ENCODE measurements at places on chromosomes 2 and 18.

DNA sequence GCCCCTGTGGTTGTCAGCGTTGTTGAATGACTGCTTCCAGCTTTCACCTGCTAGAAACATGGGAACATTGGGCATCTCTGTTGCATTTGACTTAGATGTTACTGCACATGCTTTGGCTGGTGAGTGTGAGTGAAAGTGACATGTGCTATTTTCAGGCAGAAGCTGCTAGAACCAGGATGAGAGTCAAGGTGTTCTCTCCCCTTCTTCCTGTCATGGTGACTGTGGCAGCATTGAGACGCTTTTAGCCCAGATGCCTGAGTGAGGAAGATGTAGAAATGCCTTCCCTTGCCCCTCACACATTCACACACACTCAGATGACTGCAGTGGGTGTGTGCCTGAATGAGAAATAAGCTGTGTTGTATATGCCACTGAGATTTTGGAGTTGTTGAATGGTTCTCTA lies 220.2 kb downstream of the PTPRM start:
- no peak for DNase-seq

- no peak for DNase-seq
Measured at GRCh38 chr18:26544451-26544850, 3.9 kb downstream of the KCTD1 start.

- DNase-seq, result no peak
Measured at GRCh38 chr2:24577481-24577880, 86.4 kb downstream of the NCOA1 start.

DNA sequence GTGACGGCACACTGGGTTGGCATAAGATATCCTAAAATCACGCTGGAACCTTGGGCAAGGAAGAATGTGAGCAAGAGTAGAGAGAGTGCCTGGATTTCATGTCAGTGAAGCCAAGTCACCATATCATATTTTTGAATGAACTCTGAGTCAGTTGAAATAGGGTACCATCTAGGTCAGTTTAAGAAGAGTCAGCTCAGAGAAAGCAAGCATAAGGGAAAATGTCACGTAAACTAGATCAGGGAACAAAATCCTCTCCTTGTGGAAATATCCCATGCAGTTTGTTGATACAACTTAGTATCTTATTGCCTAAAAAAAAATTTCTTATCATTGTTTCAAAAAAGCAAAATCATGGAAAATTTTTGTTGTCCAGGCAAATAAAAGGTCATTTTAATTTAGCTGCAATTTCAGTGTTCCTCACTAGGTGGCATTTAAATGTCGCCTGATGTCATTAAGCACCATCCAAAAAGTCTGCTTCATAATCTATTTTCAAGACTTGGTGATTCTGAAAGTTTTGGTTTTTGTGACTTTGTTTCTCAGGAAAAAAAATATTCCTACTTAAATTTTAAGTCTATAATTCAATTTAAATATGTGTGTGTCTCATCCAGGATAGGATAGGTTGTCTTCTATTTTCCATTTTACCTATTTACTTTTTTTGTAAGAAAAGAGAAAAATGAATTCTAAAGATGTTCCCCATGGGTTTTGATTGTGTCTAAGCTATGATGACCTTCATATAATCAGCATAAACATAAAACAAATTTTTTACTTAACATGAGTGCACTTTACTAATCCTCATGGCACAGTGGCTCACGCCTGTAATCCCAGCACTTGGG lies 19.6 kb downstream of the RSAD2 start:
- no peak for DNase-seq

DNA sequence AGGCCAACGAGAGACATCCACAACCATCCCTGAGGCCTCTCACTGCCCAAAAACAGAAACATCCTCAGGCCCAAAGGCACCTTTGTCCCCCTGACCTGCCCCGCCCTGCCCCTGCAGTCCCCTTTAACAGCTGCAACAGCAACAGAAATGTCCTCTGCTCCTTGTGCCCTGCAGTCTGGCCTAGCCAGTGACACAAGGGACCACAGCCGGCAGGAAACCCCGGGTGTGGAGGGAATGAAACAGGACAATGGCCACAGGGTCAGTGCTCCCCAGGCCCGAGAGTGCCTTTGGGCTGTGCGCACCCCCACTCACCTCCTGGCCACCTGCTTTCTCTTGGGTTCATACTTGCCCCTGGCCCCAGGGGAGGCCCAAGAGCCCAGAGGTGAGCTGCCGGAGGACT lies 35.6 kb downstream of the SNED1 start:
- no peak for DNase-seq

DNA sequence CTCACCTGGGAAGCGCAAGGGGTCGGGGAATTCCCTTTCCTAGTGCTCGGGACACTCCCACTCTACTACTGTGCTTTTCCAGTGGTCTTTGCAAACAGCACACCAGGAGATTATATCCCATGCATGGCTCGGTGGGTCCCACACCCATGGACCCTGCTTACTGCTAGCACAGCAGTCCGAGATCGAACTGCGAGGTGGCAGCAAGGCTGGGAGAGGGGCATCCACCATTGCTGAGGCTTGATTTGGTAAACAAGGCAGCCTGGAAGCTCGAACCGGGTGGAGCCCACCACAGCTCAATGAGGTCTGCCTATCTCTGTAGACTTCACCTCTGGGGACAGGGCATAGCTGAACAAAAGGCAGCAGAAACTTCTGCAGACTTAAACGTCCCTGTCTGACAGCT lies 64.7 kb upstream of the CRACDL start:
- no peak for DNase-seq

DNA sequence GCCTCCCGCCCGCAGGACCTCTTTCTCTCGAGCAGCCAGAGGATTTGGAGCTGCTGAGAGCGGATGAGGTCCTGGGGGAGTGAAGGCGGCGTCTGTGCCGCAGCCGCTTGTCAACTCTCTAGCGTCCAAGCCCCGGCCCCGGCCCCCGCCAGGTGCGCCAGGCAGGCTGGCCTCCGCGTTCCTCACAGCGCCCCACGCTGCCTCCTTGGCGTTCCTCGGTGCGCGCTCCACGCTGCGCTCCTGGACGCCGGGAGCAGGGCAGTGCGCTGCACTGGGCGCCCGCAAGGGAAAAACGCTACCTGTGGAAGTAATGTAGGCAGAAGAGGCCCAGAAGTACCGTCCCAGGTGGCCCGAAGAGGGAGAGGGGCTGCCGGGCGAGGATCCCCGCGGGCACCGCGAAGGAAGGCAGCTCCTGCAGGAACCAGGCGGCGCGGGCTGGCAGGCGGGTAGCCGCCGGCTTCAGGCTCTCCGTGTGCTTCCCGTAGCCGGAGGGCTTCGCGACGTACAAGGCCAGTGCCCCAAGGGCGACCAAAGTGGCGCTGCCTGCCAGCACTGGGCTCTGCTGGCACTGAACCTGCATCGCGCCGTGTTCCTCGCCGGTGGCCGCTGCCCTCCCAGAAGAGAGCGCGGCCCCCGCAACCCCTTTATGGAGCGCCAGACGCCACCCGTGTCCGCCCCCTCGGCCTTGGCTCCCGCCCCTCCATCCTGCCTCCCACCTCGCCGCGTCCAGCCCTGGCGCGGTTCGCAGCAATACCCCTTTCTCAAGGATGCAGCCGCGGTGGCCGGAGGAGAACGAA lies at the start of gene SRD5A2:
TSS of gene SRD5A2 (minus strand) at position 618 of the 797 bp plus-strand sequence. CDS start at position 580, 38 bp downstream.
- DNase-seq, result no peak

DNA sequence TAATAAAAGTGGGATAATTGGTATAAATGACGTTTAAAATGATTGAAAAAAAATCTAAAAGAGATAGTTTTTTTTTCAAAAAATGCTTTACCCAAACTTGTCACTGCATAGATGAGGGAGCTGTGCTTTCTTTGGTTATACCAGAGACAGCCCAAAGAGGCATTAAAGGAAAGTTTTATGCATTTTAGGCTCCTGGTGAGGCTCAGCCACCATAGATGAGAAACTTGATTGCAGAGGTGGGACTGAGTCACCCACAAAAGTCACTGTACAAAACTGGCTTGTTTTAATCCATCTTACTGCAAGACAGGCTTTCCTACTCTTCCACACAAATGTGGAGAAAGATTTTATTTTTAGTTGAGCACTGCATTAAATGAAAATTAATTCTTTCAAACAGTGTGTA lies 2.4 kb downstream of the SMYD1 start:
- DNase-seq, result no peak

- no peak for DNase-seq
Measured at GRCh38 chr2:171322928-171323327, 110.9 kb downstream of the METTL8 start.

GRCh38 chr2:138469411-138469810 lies 32.2 kb upstream of the SPOPL start:
- no peak for DNase-seq

DNA sequence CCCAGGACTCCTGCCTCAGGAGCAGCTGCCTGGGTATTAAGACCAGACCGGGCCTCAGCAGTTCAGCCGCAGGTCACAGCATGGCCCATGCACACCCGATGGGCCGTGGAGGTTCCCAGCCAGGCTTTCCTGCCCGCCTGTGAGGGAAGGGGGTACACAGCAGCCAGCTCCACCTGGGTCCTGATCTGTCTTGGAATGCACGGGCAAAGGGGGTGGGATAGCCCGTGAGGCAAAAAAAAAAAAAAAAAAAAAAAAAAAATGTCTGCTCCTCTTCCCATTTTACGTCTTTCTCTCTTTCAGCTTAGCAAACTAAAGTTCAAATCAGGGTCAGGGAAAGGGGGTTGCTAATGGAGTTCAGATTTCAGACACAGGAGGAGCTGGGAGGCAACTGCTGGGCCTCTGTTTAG lies 385.2 kb downstream of the TNS1 start:
- DNase-seq, result no peak

GRCh38 chr2:31038385-31038784 lies 99.9 kb downstream of the GALNT14 start:
- no peak for DNase-seq

- DNase-seq, result peak; percentile 35
Measured at GRCh38 chr2:9800975-9801726, 42.1 kb upstream of the TAF1B start.
